ENCODE measurements at places on chromosomes 7 and 10. TPM values are rescaled to one million over a fixed set of nuclear protein-coding genes. Genes with fewer than 3 reads are reported as not detected.

The TFEC gene
- total RNA-seq = 0.17 TPM

The SDK1 gene
- 1.2 TPM for total RNA-seq

The KLF14 gene
- total RNA-seq = 0.41 TPM

The GIMAP5 gene
- total RNA-seq = 29.4 TPM

The DOCK4 gene
- total RNA-seq = 12.0 TPM

The LIPN gene
- total RNA-seq = not detected

The SAP25 gene
- not detected for total RNA-seq

The GIMAP4 gene
- total RNA-seq = 16.1 TPM

The TBX20 gene
- not detected for total RNA-seq

The CADPS2 gene
- 2.1 TPM for total RNA-seq

The HKDC1 gene
- total RNA-seq = not detected

The STX1A gene
- total RNA-seq = 1.6 TPM

The WDR86 gene
- not detected for total RNA-seq

The CYP3A7 gene
- 0.26 TPM for total RNA-seq

The PLA2G12B gene
- not detected for total RNA-seq

The CDNF gene
- 12.3 TPM for total RNA-seq

The IFIT1B gene
- not detected for total RNA-seq

The AKR1D1 gene
- total RNA-seq = 0.20 TPM

The AKR1C3 gene
- 157 TPM for total RNA-seq

The AMPH gene
- total RNA-seq = 4.5 TPM

The LBX1 gene
- total RNA-seq = 13.4 TPM

The SLC39A12 gene
- total RNA-seq = not detected

The ZNF488 gene
- total RNA-seq = not detected

The DGKB gene
- total RNA-seq = 0.56 TPM

The SORCS1 gene
- not detected for total RNA-seq

The ST8SIA6 gene
- total RNA-seq = 0.58 TPM

The UBE2D1 gene
- total RNA-seq = 62.0 TPM

The OR2A12 gene
- not detected for total RNA-seq

The ATXN7L1 gene
- 3.2 TPM for total RNA-seq

The TRIM73 gene
- total RNA-seq = 0.13 TPM

The EBLN1 gene
- not detected for total RNA-seq

The PLPP4 gene
- total RNA-seq = not detected

The POLD2 gene
- 79.2 TPM for total RNA-seq

The GCK gene
- total RNA-seq = not detected

The RBP3 gene
- total RNA-seq = not detected

The MOGAT3 gene
- total RNA-seq = not detected

The PLAU gene
- 2.9 TPM for total RNA-seq

The SPDYE1 gene
- not detected for total RNA-seq

The NKX1-2 gene
- total RNA-seq = not detected

The LEP gene
- not detected for total RNA-seq

The CLEC2L gene
- total RNA-seq = 0.18 TPM

The STEAP1B gene
- total RNA-seq = 1.7 TPM

The HOXA1 gene
- 0.36 TPM for total RNA-seq

The SEMA3E gene
- total RNA-seq = 0.32 TPM

The FGF8 gene
- not detected for total RNA-seq

The C10orf53 gene
- not detected for total RNA-seq

The ZNF282 gene
- 24.1 TPM for total RNA-seq

The HOXA10 gene
- total RNA-seq = 24.6 TPM

All from gastrocnemius medialis (tissue), 4 donors.